ENCODE measurements at places on chromosomes 4 and X.

- DNase-seq: no peak
Measured at GRCh38 chr4:184451726-184452125, 22.6 kb downstream of the IRF2 start.

GRCh38 chr4:140568507-140569306 is at the start of gene UCP1:
Gene UCP1, minus strand, starts transcription at chr4:140568961. Its CDS starts 232 bp downstream, at chr4:140568729.
- DNase-seq: no peak

- no peak for DNase-seq
Measured at GRCh38 chr4:88630756-88631155, 38.5 kb downstream of the HERC3 start.

- no peak for DNase-seq
Measured at GRCh38 chrX:96929036-96929435, 45.3 kb downstream of the RPA4 start.

DNA sequence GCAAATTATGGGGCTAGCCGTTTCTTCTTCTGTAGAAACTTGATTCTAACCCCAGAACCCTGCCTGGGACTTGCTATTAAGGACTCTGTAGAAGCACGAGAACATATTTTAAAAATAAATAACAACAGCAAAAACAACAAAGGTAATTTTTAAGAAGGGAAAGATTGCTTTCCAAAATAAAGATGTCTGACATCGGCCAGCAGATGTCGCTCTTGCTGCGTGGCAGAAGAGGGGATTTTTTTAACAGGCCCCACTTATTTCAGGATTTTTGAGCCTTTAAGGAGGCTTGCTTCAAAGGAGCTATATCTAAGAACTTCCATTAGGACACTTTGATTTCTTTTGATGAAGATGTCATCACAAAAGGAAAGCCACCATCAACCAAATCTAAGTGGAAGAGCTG is 62.8 kb upstream of the EGFL6 start:
- no peak for DNase-seq

DNA sequence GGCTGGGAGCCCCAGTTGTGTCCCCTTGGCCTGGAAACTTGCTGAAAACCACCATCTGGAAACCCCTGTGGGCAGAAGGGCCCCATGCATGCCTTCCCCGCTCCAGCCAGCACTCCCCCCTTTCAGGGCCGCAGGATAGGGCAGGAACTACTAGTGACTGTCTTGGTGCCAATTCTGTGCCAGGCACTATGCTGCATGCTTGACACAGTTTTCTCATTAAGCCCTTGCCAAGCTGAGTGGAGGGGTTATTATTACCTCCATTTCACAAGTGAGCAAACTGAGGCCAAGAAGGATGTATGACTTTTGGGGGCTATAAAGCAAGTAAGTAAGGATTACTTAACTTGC is 73.6 kb upstream of the PJA1 start:
- no peak for DNase-seq

GRCh38 chrX:112759966-112760365 is 80.2 kb upstream of the LHFPL1 start:
- no peak for DNase-seq

DNA sequence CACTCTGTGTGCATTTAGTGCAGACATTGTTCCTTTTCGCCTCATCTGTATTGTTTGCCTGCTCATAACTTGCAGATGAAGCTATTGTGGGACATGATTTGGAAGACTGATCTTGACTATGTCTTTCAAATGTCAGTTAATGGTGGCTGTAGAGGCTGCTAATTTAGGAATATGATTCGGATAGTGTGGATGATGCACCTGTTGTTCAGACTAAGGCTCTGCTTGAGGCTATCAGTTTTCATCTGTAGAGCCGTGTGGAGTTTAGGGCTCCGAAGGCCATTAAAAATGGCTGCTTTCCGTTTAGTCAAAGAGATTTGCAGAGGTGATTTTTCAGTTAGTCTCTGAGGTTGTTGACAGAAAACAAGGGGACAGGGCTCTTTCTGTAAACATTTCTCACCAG is 102.0 kb downstream of the GBA3 start:
- no peak for DNase-seq

DNA sequence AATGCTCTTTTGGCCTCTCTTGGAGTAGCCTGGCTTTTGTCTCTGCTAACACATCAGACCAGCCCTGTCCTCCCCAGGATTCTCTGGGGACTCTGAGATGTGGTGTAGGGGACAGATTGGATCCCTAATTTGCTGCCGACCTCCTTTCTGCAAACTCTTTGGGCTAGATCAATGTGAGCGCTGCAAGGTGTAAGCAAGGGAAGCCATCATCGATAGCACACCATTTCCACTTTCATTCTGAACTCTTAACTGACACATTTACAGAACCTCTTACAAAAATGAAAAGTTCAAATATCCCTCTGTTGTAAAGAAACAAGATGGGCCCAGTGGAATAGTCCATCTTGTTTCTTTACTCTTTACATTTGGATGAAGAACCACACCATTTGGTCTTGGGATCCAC is 46.6 kb downstream of the PGRMC2 start:
- no peak for DNase-seq

All from GM06990 (cell line).